ENCODE measurements at places on chromosomes 12 and 14. TPM values are rescaled to one million over a fixed set of nuclear protein-coding genes. Genes with fewer than 3 reads are reported as not detected.

Gene KRT79
- total RNA-seq, result not detected

Gene IFT43
- 31.8 TPM for total RNA-seq

Gene A2M
- 38.7 TPM for total RNA-seq

Gene ARID4A
- total RNA-seq, result 59.1 TPM

GRCh38 chr12:111769599-111769998, 2.9 kb downstream of the ALDH2 start:
- no peak for DNase-seq

- no peak for DNase-seq
These were observed 56.2 kb upstream of the PTGR2 start for GRCh38 chr14:73795466-73795865.

Data from frontal cortex (tissue), 4 donors.